ENCODE measurements at places on chromosomes 16 and 17.

GRCh38 chr16:63008688-63009087 is 972.5 kb upstream of the CDH8 start:
- no peak for DNase-seq

GRCh38 chr17:53426505-53426904 is 396.2 kb upstream of the KIF2B start:
- DNase-seq = no peak

DNA sequence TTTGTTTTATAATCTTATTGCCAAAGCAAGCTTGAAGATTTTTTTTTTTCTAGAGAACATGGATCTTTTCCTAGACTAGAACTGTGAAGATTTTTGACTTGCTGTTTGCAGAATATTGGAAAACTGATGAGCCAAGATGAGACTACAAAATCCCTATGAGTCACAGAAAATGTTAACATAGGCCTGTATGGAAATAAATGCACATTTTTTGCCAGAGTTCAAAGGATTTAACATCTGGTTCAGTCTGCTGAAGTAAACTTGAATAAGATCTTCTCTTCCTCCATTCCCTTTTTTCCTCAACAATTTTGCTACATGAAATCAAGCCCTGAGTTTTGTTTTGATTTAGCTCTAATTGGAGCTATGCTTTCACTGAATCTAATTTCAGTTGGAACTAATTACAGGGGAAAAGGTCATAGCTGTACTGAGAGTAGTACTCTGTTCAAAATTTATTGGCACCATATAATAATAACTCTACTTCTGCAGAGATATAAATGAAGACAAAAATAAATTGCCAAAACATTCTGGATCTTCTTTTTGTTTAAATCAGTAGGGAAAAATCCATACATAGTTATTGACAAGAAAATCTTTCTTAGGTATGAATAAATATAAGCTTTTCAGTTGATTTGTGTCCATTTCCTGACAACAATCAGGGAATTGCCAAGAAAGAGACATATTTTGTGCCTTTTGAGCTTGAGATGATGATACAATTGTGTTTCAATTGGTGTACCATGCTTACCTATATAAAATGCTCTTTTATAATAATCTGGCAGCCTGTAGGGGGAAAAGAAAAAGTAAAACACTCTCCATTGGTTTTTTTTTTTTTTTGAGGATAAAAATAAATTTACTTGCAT is 387.5 kb upstream of the GOT2 start:
- no peak for DNase-seq

GRCh38 chr17:20970329-20970728 is 72.5 kb downstream of the USP22 start:
- DNase-seq = no peak

GRCh38 chr16:55700961-55701360 is 45.2 kb downstream of the SLC6A2 start:
- DNase-seq = no peak

DNA sequence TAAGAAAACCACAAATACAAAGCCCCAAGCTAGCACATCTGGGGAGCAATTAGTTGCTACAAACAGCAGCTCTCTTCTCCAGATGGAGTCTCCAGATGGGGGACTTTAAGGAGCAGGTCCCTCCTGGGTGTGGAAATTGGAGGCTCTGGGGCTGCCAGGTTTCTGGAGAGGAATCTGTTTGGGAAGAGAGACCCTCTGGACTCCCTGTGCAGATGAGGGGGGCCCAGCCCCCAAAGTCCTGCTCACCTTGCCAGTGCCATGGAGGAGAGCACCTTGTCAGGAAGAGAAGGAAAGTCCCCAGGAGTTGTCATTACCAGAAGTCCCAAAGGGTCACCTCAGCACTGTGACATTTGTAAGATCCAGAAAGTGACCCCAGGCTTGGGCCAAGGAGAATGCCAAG is 14.8 kb downstream of the TEKT5 start:
- DNase-seq = no peak

- no peak for DNase-seq
These were observed 435.5 kb downstream of the CA10 start for GRCh38 chr17:51722994-51723393.

DNA sequence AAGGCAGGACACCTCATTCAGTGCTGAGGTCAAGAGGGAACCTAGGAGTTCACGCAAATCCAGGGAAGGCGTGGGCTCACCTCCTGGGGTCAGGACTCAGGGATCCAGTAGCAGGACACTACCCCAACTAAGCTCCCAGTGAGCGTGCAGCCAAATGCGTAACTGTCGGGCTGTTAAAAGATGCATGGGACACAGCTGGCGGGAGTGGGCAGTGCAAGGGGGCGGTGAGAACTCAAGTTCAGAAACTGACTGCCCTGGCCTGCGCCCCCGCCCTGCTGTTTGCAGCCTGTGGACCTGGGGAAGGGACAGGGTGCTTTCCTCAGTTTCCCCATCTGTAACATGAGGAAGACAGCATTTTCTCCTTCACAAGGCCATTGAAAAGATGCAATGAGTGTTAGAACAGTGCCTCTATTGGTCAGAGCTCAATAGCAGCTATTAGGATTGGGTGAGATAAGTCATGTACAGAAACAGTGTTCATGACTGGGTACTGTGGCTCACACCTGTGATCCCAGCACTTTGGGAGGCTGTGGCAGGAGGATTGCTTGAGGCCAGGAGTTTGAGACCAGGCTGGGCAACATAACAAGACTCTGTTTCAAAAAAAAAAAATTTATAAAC is 20.2 kb downstream of the CDIPT start:
- DNase-seq = no peak

GRCh38 chr17:31888124-31888523 is 13.4 kb downstream of the UTP6 start:
- no peak for DNase-seq

Data from liver (tissue), 10 donors.